ENCODE measurements at places on chromosomes 6 and 20.

- no peak for DNase-seq
These were observed 1.0 kb downstream of the LZTS3 start for GRCh38 chr20:3172126-3172932.

DNA sequence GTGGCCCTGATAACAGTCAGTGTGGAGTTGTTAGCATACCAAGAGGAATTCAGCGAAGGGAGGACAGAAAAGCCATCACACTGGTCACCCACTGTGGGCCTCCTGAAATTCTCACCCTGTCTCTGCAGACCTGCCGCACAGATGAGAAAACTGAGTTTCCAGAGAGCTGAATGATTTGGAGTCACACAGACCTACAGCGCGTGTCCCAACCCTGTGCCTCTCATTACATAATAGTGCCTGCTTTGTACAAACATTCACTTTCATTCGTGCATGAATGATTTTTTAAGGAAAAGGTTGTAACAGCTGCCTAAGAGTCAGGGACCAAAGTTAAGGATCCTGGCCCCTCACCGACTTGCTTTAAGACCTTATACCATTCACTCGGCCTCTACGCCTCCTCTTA lies 62.7 kb downstream of the THBS2 start:
- no peak for DNase-seq

DNA sequence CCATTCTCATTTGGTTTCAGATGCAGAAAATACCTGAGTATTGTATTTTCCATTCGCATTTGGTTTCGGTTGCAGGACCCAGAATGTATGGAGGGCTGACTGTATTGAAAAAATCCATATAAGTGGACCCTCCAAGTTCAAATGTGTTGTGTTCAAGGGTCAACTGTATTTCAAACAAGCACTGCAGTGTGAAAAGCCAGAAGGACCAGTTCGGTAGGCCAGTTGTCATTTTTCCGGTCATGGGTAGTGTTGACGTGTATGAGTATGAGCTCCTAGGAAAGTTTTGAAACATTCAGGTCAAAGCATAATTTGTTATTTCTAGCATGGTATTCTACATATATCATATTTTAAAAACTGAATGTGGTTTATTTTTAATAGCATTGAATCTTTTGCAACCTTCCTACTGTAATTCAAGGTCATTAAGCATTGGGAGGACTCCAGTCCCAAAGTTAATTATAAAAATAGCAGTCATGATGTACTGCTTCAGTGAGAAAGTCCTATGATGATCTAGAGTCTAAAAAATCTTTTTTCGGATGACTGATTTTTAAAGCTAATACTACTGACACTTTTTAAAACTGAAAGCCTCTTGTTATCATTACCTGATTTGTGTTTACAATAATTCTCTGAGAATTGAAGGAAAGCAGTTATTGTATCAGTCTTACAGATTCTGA lies 18.9 kb downstream of the NHSL1 start:
- DNase-seq: no peak

DNA sequence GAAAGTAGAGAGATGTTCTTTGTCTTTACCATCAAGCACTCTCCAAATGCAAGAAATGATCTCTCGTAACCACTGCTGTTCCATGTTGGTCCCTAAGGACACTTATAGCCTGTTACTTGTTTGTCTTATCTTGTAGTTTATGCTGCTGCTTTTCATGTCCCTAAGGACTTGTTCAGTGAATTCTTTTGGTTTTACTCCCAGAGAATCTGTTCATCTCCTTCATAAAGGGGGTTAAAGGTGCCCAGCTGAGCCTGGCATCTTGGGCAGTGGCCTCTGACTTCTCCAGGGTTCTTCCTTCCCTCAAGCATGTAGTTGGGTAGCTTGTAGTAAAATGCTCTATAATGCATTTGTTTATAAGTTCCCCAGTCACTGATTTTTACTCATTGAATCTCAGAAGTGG lies 864 bp upstream of the PKIG start:
- DNase-seq: no peak

DNA sequence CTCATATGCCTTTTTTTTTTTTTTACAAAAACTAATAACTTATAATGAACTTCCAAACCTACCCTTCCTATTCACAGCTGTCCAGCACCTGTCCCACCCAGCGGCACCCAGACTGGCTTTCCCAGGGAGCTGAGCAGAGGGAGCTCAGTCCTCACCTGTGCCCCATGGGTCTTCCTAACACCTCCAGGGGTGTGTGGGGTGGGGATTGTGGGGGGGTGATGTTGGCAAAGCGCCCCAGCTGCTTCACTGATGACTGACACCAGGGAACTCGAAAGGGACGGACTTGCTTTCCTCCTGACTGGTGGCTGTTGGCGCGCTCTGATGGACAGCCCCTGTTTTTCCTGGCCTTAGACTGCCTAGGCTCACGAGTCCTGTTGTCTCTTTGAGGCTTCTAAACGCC lies 14.2 kb upstream of the SYNJ2 start:
- no peak for DNase-seq

- DNase-seq: no peak
These were observed 1.1 kb upstream of the AFDN start for GRCh38 chr6:167825332-167826229.

- no peak for DNase-seq
These were observed 84.1 kb downstream of the CDK19 start for GRCh38 chr6:110731196-110731595.

GRCh38 chr20:34980543-34981233 lies 25.0 kb downstream of the MYH7B start:
- no peak for DNase-seq
